ENCODE measurements at places on chromosomes 2 and 18.

DNA sequence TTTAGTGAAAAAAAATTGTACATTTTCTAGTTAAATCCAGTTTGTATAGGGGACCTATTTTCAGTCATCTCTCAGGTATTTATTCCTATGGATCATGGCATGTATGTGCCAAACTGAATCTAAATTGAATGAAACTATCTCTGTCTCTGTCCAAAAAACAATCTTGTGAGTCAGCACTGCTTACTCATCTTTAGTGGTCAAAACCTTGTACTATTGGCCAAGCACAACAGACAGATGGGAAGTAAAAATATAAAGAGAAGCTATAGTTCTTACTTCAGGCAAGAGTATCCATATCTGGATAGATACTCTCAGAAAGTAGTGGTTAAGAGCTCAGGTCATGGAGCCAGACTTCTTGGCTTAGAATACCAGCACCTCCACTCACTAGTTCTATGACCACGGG is 76.0 kb upstream of the KLHL14 start:
- DNase-seq = no peak

GRCh38 chr18:45602926-45603325 is 12.3 kb upstream of the SLC14A2 start:
- DNase-seq = no peak

DNA sequence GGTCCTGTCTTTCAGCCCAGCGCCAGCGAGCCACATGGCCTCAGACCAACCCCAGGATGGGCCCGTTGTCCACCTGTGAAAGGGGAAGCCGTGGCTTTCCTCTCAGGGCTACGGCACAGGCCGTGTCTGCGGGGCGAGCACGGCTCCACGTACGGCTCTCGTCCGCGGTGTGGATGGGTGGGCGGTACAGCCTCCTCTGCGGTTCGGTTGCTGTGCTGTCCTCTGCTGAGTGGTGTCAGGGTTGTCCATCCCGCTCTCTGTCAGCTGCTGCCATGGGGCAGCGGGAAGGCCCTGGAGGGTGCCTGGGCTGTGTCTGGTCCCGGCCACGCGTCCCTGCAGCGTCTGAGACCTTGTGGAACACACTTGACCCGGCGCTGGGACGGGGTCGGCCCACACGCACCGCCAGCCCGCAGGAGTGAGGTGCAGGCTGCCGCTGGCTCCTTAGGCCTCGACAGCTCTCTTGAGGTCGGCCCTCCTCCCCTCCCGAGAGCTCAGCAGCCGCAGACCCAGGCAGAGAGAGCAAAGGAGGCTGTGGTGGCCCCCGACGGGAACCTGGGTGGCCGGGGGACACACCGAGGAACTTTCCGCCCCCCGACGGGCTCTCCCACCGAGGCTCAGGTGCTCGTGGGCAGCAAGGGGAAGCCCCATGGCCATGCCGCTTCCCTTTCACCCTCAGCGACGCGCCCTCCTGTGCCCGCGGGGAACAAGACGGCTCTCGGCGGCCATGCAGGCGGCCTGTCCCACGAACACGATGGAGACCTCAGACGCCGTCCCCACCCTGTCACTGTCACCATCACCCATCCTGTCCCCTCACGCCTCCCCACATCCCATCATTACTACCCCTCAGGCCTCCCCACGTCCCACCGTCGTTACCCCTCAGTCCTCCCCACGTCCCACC is 128.7 kb downstream of the NFATC1 start:
- peak; percentile 39 for DNase-seq

DNA sequence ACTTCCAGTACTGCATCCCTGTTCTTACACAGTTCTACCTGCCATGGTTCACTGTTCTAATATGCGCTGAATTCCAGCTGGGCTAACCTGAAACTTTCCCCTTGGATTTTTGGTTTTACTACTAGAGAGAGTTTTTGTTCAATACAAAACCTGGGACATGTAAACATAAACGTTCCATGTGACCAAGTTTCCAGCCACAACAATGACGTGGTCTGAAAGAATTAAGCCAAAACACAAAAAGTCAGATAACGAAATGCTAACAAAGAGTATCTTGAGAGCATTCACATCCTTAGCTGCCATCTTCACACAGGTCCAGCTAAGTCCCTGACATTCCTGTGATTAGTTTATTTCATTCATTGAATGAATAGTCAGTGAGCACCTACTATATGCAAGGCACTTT is 467.0 kb upstream of the PKDCC start:
- DNase-seq = no peak

DNA sequence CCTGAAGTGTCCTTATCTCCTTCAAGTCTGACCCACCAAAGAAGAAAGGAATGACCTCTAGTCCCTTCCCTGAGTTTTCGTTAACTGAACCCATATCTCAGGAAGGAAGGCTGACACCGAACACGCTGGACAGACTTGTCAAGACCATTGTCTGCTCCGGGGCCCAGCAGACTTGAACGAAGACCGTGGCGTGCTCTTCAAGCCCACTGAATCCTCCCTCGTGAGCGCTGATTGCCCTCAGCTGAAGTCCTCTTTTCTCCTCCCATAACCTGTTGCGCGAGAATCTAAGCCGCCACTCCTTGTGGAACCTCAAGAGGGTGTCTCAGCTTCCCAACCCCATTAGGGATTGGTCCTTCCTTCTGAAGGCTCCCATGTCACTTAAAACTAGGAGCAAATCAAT is 634 bp upstream of the CNDP1 start:
- no peak for DNase-seq

DNA sequence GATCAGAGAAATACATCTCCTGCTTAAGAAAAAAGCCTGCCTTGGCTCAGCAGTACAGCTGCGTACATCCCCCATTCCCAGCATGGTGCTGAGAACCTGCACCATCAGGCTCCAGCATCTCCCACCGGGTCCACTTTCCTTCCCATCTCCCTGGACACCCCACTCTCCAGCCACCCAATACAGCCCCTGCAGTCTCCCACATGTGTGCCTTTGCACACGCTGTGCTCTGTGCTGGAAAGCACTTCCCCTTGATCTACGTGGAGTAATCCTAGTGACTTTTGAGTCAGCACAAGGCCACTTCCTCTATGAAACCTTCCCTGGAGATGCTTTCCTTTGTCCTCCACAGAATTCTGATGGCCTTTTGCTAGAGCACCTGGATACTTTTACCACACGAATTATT is 17.0 kb downstream of the STAT1 start:
- DNase-seq = no peak

GRCh38 chr18:68841301-68841700 is 43.4 kb downstream of the CCDC102B start:
- no peak for DNase-seq

GRCh38 chr2:222257645-222258044 is 41.2 kb downstream of the PAX3 start:
- DNase-seq = no peak

DNA sequence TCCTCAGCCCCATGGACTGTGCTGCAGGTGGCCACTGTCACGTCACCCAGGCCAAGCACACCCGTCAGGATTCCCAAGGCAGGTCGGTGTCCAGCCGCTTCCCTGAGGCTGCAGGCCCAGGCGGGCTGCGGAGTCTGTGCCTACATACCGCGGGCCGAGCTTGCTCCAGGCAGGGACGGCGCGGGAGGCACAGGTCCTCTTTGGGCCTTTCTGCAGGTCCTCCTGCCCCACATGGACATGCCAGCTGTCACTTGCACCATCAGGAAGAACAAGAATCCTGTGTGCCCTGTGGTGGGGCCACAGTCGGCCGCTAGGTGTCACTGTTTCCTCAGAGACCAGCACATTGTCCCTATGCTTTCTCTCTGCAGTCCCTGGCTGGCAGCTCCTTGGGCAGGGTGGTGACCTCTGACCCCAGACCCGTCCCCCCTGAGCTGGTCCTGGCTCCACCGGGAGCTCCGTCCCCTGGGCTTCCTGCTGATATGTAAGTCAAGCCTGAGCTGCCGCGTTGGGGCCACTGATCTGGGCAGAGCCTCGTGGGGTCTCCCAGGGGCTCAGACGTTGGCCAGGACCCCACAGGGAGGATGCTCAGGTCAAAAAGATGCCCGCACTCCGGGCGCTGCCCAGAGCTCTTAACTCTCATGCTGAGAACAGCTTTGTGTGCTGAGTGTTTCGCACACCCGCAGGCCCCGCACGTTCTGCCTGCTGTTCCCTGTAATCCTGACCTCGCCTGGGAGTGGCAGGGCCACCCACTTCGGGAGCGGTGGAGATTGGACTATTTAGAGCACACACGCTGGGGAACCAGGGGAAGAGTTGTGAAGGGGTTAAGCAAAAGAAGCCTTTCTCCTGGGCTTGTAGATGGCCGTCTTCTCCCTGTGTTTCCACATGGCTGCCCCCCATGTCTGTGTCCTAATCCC is 17.3 kb upstream of the AGXT start:
- DNase-seq = peak; percentile 73

- DNase-seq = no peak
Observed at GRCh38 chr2:224162122-224162521, 123.0 kb upstream of the SERPINE2 start.

DNA sequence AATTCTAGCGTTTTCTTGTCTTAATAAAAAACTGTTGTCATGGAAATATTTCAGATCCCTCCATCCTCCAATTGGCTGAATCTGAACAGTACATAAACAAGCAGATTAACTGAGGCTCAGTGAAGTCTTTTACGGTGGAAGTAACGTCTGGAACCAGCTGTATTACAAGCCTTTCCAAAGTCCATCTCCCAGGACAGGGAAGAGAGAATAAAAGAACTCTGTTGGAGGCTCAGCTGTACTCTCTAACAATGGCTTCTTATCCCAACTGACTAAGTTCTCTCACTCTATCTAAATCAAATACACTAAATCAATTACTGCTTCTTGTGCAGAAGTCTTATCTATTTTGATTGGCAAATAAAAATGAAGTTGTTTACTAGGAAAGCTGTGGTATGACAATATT is 19.9 kb upstream of the NEDD4L start:
- DNase-seq = no peak

DNA sequence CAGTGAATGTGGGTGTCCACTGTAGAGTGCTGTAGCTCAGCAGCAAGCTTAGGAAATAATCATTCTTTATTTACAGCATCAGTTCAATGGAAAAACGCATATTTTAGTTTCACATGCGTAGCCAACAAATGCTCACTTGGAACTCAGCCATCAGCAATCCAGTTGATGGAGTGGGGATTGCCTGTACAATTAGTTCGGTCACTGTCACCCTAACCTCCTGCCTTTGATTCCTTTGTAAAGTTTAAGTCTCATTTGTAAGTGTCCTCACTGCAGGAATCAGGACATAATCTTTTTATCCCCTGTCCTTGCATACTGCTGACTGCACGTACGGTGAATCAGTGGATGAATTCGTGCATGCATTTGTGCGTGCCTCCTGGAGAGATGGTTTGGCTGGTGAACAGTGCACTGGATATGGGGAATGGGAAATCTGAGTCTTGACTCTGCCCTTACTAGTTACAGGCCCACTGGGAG is 55.9 kb downstream of the RAB31 start:
- DNase-seq = no peak

- no peak for DNase-seq
Observed at GRCh38 chr2:121074293-121074932, 210.6 kb downstream of the TFCP2L1 start.

DNA sequence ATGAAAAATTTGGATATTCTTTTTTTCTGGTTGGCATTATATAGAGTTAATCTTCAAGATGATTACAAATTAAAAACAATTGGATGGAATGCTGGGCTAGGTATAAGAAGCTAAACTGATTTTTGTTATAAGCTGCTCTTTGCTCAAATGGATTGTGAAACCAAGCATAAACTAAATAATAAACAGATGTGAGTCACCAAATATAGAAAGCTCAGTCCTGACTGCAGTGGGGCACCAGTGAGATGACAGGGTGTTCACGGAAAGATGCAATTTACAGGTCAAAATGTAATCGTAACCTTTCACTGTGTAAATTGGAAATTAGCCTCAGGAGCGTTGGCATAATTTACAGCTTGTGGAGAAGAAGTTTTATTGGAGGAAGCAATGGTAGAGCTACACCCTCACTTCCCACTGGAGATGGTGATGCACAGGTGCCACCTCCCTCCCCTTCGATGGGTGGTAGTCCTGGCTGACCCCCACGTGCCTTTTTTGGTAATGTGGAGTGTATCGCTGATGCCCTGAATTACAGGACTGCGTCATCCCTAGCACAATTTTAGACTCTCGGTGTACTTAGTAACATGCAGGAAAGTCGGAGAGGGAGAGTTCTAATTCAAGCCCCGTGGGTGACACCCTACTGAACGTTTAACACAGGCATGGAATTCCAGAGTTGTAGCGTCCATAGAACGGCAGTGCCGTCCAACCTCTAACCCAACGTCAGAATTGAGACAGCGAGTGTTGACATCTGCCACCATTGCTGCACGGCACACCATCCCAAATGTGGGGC is 73.9 kb upstream of the NFATC1 start:
- no peak for DNase-seq

- no peak for DNase-seq
Observed at GRCh38 chr2:230842473-230842872, 22.3 kb upstream of the ITM2C start.

GRCh38 chr2:18959952-18960717 is 370.8 kb upstream of the NT5C1B start:
- no peak for DNase-seq

DNA sequence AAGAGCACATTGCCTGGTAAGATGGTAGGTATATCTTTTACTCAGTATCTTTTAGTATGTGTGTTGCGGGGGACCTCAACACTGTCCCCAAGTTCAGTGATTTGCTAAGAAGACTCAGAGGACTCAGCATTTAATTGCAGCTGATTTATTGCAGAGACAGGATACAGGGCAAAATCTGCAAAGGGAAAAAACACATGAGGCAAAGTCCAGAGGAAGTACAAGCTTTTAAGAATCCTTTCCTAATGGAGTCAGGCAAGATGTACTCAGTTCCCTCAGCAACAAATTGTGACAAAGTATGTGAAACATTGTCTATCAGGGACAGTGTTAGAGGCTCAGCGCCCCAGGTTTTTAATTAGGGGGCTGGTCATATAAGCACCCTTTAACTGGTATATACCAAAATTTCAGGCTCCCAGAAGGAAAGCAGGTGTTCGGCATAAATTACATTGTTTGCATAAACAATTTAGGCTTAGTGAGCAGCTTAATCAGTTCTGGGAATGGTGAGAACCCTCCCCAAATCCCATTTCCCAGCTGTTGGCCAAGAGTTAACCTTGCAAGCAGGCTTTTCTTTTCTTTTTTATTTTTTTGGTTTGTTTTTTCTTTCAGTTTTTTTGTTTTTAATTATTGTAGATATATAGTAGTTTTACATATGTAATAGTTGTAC is 41.7 kb downstream of the RAB3GAP1 start:
- DNase-seq = no peak

- no peak for DNase-seq
Observed at GRCh38 chr2:3598197-3598910, 3.4 kb downstream of the COLEC11 start.

DNA sequence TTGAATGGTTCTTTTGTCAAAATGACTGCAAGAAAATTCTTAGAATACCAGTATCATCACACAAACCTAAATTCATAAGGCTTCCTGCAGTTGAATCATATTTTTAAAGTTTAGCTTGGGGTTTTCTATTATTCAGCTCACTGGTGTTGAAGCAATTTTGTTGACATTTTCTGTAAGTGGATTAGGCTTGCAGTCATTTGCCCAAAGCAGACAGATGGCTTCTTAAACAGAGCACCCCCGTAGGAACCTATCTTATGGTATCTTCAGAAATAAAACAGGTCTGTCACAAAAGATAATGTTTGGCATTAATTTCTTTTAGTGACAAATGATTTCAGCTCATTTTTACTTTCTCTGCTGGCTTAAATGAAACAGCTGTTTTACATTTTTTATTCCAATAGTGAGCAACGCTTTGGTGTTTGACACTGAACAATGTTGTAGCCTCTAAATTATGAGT is 331.1 kb downstream of the PLCL1 start:
- DNase-seq = no peak

GRCh38 chr2:240951045-240951594 is 45.0 kb downstream of the CROCC2 start:
- no peak for DNase-seq
